ENCODE measurements at places on chromosomes 5 and 9. TPM values are rescaled to one million over a fixed set of nuclear protein-coding genes. Genes with fewer than 3 reads are reported as not detected.

SHOC1 gene
- polyA plus RNA-seq, result 0.15 TPM

DNA sequence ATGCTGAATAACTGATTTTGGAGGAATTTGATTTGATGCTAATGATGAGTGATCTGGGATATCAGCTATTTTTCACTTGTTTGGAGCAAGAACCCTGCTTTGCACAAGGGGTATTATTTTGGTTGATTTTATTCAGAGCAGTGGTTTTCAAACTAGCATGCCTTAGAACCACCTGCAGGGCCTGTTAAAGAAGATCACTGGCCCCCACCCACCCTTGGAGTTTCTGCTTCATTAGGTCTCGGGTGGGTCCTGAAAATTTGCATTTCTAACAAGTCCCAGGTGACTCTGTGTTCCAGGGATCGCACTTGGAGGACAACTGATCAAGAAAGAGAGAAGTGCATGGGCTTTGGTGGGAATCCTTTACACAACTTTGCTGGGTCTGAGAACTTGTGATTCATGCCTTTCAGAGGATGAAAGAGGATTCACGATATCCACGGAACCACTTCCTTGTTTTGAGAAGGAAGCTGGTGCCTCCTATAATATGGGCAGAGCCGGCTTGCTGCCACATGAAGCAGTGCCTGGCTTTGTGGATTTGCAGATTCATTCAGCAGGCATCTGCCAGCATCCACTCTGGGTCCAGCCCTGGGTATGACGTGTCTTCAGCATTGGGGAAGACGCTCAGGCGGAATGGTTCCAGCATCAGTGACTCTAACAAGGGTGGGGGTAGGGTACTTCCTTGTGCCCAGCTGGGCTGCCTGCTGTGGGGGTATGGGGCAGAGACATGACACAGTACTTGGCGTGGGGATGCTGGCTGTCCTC, 106.6 kb upstream of the PITX1 start:
- no peak for DNase-seq

FUT7 gene
- polyA plus RNA-seq, result 0.05 TPM

DNA sequence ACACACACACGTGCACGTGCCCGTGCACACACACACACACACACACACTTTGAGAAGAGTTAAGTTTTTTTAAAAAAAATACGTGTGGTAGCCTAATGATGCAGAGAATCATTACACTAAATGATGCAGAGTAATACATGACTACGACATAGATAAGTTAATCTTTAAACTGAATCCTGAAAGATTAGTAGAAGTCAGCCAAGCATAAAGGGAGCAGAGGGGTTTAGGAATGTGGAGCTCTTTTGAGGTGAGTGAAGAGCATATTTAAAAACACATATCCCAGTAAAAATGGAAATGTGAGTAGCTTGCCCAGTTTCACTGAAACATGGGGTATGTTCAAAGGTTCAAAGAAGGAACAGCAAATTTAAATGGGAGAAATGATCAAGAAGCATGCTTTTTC, 61.3 kb upstream of the TYRP1 start:
- DNase-seq, result no peak

GRCh38 chr9:37324261-37324683, 98.2 kb upstream of the GRHPR start:
- DNase-seq, result no peak

GRCh38 chr9:135683401-135684034, 15.8 kb downstream of the SOHLH1 start:
- no peak for DNase-seq

DNA sequence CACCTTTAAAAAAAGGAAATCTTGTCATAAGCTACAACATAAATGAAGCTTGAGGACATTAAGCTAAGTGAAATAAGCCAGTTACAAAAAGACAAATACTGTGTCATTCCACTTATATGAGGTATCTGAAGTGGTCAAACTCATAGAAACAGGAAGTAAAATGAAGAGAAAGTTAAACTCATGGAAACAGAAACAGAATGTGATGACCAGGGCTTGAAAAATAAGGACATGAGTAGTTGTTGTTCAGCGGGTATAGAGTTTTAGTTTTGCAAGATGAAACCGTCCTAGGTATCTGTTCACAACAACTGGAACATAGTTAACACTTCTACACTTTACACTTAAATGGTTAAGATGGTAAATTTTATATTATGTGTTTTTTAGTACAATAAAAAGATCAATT, 47.8 kb upstream of the SLC1A3 start:
- DNase-seq, result no peak

DNA sequence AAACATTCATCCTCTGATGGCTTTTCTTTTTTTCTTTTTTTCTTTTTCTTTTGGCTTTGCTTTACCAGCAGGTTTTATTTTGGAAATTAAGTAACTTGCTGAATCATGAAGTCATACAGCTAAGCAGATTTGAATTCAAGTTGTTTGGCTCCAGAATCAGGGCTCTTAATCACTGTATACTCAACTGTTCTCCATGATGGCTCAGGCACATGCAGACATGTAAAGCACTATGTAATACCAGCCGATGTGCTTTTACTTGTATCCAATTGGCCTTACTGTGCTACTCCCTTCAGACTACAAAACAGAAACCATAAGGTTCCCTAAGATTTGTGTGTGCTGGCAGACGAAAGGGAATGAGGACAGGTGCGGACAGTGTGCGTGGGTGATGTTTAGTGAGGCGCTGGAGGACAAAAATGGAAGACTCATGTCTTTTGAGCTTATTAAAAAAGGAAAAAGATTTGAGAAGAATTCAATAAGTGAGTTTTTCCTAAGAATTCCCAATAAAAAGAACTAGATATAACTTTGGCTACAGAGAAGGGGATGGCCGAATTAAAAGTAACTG, 44.7 kb upstream of the OTP start:
- no peak for DNase-seq

GRCh38 chr5:175718401-175719108, 60.7 kb downstream of the HRH2 start:
- no peak for DNase-seq

DNA sequence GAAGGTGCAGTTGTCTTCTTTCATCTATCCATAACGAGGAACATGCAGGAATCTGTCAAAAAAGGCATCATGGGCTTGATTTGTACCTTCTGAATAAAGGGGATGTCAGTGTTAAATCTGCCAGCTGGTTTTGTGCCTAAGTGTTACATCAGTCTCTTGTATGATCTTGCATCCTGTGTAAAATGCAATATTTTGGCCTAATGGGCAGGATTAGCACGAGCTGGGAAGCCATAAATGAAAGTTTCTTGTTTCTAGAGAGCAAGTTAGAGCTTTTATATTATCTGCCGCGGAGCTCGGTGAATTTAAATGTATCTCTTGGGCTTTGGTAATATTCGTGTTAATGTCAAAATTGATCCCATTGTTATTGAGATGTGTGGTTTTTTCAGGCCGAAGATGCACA, 526.1 kb upstream of the WWC1 start:
- no peak for DNase-seq

ECM2 gene
- polyA plus RNA-seq, result 23.0 TPM

- DNase-seq, result no peak
Measured at GRCh38 chr5:127596501-127596900, 52.4 kb upstream of the CTXN3 start.

GRCh38 chr9:124615100-124615742, 108.0 kb upstream of the NR5A1 start:
- DNase-seq, result no peak

DNA sequence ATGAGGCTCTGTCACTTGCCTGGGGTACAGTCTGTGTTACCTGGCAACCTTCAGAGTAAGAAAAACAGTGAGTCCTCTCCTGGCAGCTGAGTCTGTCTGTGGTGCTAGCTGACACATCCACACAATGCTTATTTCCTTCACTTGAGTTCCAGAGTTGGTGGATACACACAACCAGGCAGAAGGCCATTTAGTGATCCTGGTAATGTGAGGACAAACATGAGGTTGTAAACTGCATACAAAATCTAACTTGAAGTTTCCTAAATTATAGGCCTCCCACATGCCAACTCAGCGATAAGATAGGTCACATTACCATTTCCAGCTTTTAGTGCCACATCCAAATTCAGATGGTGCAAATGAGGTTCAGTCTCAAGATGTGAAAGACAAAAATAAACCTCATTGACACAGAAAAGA, 125.5 kb downstream of the DCP2 start:
- no peak for DNase-seq

DNA sequence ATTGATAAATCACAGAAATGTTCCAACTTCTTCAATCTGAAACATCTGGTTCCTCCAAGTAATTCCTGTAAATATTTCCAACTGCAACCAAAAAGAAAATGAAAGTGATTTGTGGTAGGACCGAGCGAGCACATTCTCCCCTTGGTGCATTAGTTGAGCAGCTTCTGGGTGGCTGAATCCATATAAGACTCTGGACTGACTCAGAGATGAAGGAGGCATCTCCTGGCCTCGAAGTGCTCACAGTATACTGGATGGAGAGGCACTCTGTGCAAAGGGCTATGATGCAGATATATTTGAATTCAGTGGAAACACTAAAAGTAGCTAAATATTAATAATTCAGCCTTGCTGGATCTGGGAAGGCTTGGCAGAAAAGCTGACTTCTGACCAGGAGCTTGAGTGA, 265.0 kb downstream of the MARCHF11 start:
- DNase-seq, result no peak

DNA sequence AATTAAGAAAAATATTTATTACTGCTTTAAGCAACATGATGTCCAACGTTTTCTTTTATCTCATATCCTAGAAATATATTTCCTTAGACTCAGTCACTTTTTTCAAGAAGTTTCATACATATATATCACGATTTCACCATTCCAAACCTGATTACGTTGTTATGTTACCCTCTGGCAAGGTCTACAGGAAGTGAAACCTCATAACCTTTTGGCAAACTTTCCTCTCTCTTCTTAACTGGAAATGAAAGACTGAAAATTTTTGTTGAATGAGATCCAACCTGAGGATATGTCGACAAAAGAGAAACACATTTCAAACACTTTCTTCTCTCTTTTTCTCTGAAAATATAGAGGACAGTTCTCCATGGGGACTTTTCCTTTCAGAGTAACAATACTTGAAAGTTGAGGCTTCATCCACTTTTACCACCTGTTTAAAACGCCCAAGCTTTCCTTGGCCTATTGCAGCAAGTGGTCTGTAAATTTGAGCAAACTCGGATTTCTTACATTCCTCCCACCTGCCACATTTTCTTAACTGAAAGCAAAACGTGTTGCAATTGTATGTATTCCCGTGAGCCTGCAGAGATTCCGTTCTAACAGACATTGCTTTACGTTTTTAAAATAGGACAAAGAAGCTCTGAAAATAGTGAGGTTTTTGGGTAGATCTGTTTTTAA, 298.1 kb downstream of the CETN3 start:
- DNase-seq, result peak; percentile 16

DNA sequence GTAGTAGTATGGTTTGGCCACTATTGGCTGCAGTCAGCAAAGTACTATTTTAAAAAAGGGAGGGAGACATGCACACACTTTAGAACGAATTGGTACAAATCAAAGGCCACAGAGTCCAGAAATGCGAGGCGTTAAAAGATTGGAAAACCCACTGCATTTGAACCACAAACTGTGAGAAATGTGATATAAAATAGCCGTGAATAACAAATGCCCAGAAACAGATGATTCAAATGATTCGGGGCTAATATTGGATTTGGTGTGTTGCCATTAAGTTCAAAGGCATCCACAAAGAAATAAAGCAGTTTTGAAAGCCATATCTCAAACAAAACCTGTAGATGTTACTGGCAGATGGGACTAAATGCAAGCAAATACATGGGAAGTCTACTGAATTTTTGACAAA, 140.9 kb upstream of the HMHB1 start:
- no peak for DNase-seq

GRCh38 chr9:16085167-16085726, 532.4 kb downstream of the CCDC171 start:
- DNase-seq, result no peak

DNA sequence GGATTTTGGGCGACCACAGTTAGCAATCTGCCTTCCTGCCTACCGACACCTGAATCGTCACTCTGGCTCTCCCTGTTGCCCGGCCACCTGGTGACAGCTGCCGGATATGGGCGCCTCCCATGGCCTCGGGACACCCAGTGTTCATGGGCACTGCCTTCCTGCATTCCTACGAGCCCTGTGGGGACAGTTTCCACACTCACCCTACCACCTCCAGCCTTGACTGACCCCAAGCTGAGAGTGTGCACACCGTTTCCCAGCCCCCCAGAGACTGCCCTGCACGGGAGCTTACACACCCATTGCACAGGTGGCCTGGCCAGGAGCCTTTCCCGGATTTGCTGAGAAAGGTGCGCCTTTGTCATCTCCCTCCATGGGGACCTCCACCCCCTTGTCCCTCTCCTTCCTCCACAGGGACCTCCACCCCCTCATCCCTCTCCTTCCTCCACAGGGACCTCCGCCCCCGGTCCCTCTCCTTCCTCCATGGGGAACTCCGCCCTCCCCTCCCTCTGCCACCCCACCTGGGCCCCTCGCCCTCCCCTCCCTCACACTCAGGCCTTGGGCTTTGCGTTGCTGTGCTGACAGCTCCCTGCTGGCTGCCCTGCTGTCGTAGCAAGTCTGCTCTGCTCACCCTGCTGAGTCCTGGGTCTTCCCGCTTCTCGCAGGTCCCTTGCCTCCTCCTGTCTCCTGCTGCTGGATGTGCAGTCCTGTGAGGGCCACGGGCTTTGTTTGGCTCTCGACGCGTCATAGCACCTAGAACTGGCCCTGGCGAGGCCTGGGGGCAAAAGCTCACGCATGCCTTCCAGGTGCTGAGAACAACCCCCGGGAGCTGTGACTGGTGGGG, 48.4 kb downstream of the MRPL36 start:
- DNase-seq, result no peak

LEAP2 gene
- 2.7 TPM for polyA plus RNA-seq

DNA sequence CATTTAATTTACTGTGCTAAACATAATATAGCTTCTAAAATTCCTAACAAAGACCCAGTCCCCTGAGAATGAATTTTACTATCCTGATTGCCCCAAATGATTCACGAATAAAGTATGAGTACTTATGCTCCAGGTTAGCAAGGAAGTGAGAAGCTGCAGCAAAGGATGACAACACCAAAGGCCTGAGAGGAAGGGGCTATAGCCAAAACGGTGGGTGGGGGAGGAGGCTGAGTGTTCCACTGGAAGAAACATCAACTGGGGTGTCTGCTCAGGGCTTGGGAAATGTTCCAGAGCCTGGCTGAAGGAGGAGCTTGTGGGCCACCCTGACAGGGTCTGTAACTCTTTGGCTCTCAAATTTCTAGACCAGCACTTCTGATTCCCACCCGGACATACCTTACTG, 157.3 kb downstream of the ADAMTS12 start:
- DNase-seq, result no peak
